ENCODE measurements at places on chromosomes 1 and 21. TPM values are rescaled to one million over a fixed set of nuclear protein-coding genes. Genes with fewer than 3 reads are reported as not detected.

ITLN2 gene
- not detected for total RNA-seq

PPP1R12B gene
- 4.1 TPM for total RNA-seq

FOXO6 gene
- total RNA-seq, result not detected

LCE6A gene
- not detected for total RNA-seq

RUNX3 gene
- total RNA-seq, result 0.17 TPM

DNA sequence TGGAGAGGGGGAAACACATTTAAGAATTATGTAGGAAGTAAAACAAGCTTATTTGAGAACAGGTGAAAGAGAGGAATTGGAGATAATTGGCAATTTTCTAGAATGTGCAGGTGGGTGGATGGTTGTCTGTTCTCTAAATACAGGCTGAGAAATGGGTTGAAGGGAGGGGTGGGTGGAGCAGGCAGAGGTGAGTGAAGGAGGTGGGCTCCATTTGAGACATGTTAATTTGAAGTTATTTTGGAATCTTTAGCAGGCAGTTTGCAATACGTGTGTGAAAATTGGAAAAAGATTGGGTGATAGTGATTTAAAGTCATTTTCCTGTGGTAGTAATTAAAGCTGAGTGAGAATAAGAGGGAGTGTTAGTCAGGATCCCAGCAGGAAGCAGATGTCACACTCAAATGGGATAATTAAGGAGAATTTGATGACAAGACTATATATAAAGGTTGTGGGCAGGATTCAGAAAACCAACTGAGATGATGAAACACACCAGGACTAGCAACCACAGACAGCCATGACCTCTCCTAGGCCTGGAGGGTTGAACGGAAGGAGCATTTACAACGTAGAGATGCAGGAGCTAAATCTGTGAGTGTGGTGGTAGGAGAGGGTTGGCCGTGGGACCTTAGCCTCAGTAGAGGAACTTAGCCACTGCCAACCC, 40.6 kb downstream of the CHRM3 start:
- peak; percentile 33 for DNase-seq

GRCh38 chr1:206651958-206652890, 16.9 kb downstream of the DYRK3 start:
- DNase-seq, result peak; percentile 55

DNA sequence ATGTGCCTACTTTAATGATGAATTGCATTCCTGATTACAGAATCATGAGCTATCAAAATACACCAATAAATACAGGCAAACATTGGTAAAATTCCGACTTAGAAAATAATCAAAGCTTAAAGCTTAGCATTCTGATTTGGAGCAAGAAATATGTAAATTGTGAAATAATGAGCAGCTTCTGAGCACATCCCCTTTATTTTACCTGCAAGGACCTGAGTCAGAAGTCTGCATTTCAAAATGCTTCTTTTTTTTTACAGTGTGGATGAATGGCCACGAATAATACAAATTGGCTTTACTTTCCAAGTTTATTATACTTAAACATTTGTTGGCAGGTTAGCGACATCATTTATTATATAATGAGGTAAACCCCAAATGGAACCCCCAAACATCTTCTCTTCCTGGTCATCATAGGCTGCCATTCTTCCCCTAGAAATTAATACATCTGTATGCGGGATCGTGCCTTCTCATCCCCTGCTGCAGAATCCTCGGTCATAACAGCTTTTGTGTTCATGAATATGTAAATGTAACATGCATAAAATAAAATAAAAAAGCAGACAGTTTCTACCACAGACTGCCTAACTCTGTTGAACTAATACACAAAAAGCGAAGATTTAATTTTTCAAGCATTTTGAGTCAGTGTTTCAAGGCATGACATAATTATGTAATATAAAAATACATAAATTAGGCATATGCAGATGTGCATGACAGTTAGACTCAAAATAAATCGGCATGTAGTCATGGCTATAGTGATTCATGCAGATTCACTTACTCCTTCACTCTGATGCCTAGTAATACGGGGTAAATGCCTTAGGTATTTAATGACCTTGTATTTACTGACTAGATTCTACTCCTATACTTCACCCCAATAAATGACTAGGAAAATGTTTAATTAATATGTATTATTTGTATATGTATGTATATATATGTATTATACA, 339.7 kb downstream of the USP25 start:
- no peak for DNase-seq

DNA sequence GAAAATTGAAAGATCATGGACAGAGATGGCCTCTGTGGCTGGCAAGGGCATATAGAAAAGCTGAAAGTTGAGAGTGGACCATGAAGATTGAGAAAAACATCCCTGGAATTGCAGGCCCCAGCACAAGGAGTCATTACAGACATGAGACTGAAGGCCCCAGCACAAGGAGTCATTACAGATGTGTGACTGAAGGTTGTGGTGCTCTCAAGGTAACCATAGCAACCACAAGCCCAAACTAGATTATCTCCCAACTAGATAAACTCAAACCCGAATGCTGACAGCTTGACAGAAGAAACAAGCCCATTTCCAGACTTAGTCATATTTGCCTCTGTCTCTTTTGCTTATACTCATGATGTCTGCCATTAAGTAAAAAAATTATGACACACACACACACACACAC, 1252.1 kb upstream of the ADGRL4 start:
- no peak for DNase-seq

DNA sequence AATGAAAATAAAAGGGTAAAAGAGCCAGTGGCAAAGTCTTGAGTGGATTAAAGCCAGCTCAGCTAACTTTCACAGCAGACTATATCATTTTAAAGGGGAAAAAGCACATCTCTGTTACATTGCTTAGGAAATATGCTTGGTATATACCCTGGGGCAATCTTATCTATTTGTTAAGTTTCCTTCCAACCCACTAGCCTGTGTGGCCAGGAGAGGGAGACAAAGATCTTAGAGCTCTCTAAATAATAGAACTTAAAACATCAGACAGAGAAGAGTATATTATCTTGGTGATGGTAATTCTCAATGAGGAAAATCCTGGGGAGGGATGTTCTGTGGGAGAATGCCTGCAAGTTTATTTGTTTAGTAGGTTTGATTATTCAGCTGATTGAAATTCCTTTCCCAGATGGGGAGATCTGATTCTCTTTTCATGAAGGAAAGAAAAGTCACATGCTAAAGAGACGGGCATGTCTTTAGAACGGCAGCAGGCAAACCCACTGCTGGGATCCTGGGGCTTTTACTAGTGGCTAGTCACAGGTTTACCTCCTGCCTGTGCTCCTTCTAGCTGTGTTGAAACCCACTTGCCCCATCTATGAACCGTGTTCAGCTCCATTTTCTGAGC, 3.6 kb downstream of the KCNE2 start:
- DNase-seq, result peak; percentile 92

GRCh38 chr1:12610305-12610935, 7.6 kb downstream of the DHRS3 start:
- no peak for DNase-seq

- no peak for DNase-seq
These were observed 8.2 kb downstream of the MATN1 start for GRCh38 chr1:30715216-30715615.

- DNase-seq, result no peak
These were observed at the start of gene FMO2 for GRCh38 chr1:171185091-171185490. Gene FMO2 (plus strand): TSS chr1:171185300. CDS start chr1:171185714, 414 bp downstream.

- DNase-seq, result peak; percentile 85
These were observed 9.8 kb downstream of the COL8A2 start for GRCh38 chr1:36115200-36115669.

DNA sequence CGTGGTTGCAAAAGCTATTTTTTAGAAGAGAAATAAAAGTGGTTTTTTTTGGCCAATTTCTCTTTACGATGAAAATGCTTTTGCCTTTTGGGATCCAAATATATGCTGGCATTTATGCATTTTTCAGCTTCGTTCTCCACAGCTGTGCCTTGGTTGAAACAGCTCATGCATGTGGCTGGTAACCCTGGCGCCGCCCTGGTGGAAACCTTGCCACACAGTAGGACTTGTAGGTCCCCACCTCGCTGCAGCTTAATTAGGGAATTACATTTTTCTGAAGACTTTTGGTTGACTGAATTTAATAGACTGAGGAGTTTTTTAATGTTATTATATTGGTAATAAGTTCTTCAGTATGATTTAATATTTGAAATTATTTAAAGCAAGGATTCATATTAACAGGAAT, 12.7 kb upstream of the PCP4 start:
- no peak for DNase-seq

DNA sequence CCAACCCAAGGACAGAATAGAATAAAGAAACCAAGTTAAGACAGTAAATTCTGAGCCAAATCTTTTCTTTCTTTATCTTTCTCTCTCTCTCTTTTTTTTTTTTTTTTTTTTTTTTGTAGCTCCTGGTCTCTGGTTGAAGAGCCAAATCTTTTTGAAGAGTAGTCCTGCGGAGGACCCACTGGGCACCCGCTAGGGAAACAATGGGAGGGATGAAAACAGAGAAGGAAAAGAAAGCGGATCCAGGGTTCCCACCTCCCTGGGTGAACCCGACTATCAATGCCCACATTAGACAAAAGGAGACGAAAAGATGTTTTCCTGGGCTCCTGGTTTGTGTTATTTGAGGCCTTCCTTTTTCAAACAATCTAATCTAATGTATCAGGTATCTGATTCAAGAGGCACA, 49.8 kb upstream of the FBXO28 start:
- DNase-seq, result no peak

DNA sequence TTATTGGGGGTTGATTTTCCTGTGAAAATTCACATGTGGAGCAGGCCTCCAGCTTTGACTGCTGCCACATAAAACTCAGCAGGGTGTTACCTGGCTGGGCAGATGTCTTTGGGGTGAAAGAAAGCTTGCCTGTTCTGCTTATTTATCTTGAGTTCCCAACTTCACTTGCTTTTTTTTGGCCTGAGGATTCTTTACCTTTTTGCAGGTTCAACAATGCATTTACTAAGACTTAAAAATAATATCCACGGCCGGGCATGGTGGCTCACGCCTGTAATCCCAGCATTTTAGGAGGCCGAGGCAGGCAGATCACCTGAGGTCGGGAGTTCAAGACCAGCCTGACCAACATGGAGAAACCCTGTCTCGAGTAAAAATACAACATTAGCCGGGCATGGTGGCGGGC, 509.1 kb downstream of the KIF26B start:
- DNase-seq, result no peak

- DNase-seq, result no peak
These were observed 18.7 kb upstream of the PPP1R8 start for GRCh38 chr1:27811741-27812500.

DNA sequence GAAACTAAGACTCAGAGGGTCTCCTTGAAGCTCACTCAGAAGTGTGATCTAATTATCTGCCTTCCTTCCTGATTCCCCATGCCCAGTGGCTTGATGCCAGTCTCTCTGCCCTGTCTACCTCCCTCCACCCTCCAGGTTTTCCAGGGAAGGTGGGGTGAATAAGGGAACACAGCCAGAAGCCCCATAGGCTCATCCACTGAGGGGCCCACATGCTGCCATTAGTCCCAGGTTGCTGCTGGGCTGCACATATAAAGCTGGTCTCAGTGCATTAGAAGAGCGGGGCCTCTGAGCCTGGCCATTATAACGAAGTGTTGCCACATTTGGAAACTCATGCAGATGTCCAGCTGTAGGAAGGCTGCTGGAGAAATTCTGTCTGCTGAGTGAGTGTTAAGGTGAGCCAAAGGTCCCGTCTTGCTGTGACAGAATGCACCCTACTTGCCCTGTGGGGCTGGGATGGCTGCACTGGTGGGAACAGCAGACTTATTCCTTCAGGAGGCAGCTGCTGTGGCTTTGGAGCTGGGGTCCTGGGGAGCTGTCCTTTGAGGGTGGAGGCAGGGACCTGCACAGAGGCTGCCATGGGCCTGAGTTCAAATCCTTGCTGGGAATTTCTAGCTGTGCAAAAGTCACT, 2.9 kb downstream of the ADORA1 start:
- no peak for DNase-seq

GRCh38 chr1:174204697-174205308, 45.5 kb downstream of the RABGAP1L start:
- peak; percentile 20 for DNase-seq

DNA sequence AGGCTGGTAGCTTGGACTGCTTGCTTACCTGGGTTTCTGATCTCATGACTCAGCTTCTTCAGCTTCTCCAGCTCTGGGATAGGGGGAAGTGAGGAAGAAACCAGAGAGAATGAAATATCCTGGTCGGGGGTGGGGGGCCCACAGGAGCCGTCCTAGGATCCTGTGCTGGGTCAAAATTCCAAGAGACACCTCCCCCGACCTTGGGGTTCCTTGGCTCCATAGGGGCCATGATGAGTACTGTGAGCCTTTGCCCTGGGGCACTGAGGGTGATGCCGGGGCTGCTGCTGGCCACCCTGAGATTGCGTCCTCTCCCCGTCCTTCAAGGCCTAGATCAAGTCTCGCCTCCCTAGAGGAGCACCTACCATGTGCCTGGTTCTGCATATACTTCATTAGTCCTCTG, 40.0 kb downstream of the MYOM3 start:
- no peak for DNase-seq

GRCh38 chr1:223264529-223264928, 99.4 kb downstream of the SUSD4 start:
- DNase-seq, result no peak

- DNase-seq, result peak; percentile 91
These were observed 39.5 kb downstream of the ACOT7 start for GRCh38 chr1:6353955-6354658.

- DNase-seq, result peak; percentile 69
These were observed 81.6 kb upstream of the CD55 start for GRCh38 chr1:207239874-207240273.

DNA sequence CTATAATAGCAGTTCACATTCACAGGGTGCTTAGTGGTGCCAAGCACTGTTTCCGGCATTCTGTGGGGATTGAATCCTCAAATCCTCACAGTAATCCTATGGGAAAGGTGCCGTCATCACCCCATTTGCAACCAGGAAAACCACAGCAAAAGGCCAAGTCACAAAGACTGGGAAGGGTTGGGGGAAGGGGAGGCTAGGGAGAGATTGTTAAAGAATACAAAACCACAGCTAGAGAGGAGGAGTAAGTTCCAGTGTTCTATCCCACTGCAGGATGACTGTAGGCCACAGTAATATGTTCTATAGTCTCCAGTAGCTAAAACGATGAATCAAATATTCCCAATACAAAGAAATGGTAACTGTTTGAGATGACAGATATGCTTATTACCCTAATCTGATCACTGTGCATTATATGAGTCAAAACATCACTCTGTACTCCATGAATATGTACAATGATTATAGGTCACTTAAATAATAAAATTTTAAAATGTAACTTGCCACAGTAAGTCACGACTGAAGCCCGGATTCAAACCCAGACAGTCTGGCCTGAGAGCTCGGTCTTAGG, 256.8 kb downstream of the TOMM20 start:
- DNase-seq, result peak; percentile 84

DNA sequence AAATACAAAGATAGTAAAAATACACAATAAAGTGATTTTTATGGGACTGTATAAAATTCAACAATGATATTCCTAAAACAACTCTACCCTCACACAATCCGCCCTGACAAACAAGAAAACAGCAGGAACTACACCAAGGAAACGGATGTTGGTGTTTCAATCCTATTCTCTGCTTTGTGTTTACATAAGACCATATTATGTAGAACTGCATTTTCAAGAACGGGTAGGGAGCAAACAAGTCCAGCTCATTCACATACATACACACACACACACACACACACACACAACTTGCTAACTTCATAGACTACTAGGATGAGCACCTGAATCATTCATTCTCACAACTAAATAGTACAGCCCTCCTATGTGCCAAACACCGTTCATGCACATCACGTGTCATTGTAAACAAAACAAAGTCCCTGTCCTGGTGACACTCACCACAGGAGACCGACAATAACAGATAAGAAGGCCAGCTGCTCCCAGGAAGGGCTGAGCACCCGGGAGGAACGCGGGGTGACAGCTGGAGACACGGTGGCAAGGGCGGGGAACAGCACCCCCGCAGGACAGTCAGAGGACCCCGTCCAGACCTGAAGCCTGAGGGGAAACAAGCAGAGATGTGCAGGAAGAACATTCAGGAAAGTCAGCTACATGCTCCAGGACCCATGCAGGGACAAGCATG, 43.0 kb downstream of the NPHP4 start:
- DNase-seq, result no peak

Data from M059J (cell line).